ENCODE measurements at places on chromosomes 2 and 18.

- no peak for DNase-seq
Observed at GRCh38 chr2:69449906-69450305, 12.7 kb upstream of the NFU1 start.

DNA sequence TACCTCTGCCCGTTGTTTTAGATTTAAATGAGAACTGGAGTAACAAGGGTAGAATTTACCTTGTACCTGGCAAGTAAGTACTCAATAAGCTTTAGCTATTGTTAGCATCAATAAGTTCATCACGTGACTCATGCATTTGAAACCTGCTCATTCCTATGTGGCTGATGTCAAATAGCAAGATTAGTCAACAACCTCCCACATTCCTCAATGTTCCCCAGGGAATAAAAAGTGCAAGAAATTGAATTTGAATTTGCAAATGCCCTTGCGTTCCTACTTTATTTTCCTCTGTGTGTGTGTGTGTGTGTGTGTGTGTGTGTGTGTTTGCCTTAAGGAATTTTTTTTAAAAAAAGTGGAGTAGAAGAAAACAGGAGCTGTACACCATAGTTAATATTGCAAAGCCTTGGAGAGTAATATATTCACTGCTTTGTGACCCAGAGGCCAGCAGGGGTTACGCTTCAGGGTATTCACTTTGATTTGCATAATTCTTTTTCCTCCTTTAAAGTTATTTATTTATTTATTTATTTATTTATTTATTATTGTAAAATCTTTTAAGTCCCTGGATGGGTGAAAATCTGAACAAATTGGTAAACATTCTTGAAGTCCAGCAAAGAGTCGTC lies 43.9 kb upstream of the DNAH7 start:
- no peak for DNase-seq

DNA sequence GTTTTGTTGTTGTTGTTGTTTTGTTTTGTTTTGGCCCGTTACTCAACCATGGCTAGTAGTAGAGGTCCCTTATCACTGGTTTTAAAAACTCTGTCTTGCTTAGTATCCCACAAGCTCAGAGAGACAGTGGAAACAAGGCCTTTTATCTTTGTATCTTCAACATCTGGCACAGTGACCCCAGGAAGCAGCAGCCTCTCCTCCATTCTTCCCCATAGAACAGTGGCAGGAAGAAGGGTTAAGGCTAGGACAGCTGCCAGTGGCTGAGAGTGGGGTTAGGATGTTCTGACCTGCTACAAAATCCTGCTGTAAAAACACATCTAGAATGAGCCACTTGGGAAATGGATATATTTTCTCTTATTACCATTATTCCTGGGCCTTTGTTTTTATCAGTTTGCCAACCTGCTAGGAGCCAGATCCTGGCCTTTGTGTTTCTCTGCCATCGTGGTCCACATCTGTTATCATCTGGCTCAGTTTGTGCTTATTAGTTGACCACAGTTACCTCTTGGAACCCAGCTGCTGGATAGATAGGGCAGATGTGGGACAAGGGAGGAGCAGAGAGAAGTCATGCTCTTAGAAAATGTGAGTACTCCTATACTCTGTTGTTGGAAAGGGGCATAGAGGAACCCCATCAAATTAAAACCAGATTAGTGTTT lies 246.8 kb downstream of the AGPS start:
- no peak for DNase-seq

GRCh38 chr2:160224060-160224459 lies 24.0 kb upstream of the ITGB6 start:
- no peak for DNase-seq

DNA sequence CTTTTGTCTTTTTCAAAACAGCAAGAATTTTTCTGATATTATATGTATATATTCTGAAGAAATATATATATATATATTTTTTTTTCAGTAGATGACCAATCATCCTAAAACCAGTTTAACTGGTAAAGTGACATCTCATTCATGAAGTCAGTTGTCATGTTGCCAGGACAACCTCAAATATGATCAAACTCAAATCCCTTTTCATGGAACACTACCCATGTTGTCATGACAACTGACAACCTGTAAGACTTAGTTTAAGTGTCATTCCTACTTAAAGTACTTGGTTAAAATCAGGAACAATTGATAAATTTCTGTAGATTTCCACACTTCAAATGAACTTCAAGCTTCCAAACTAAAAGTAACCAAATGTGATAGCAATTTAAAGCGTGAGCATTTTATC lies 101.8 kb upstream of the ERBB4 start:
- no peak for DNase-seq

- DNase-seq: no peak
Observed at GRCh38 chr2:158618891-158619490, 162.2 kb downstream of the PKP4 start.

DNA sequence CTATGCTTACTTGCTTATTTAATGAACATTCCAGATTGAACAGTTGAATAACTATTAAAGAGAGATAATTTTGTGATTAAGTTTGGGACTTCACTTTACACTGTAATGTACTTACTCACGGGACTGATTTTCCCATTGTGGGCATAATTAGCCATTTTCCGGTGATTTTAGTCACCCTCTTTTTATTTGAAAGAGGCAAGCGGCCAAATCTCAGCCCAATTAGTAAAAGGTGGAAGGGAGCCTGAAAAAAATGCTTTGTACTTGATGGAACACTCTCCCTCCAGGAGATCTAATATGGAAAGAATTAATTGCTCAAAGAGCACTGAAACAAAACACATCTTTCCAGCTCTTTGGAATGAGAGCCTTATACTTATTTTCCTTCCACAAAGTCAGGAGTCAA lies 50.2 kb downstream of the CALCRL start:
- DNase-seq: no peak
